Testis (tissue), 5 donors: ENCODE measurements at places on chromosomes 1 and 21. TPM values are rescaled to one million over a fixed set of nuclear protein-coding genes. Genes with fewer than 3 reads are reported as not detected.

AADACL4 gene
- not detected for total RNA-seq

DNA sequence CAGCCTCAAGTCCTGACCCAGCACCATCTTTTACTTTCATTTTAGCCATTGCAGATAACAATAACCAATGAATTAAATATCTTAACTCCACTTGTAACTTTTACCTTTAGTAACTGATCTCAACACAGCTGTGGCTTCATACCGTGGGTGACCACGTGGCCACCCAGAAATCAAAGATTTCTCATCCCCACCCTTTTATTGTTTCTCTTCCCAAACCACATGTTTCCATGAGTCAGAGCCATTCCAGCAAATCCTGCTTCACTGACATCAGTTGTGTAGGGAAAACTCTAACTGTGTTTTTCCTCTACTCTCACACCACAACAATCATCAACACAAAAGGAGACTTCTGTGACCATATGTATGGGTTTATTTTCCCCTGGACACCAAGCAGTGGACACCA, 25.1 kb upstream of the BRDT start:
- H3K36me3 ChIP-seq, result no peaks in the 10 kb centered on the region
- H3K27me3 ChIP-seq, result no peaks in the 10 kb centered on the region
- H3K4me3 ChIP-seq, result no peak overlapping the region
- peaks cover 4% of the 10 kb centered on the region for H3K4me1 ChIP-seq
- no peak overlapping the region for H3K27ac ChIP-seq

GRCh38 chr1:172002725-172003345, 161.5 kb downstream of the DNM3 start:
- H3K4me3 ChIP-seq, result no peak overlapping the region
- no peaks in the 10 kb centered on the region for H3K27me3 ChIP-seq
- H3K36me3 ChIP-seq, result no peaks in the 10 kb centered on the region
- no peak overlapping the region for H3K27ac ChIP-seq
- H3K4me1 ChIP-seq, result no peaks in the 10 kb centered on the region
- DNase-seq, result peak; percentile 45

PLD5 gene
- total RNA-seq, result 0.81 TPM

DNA sequence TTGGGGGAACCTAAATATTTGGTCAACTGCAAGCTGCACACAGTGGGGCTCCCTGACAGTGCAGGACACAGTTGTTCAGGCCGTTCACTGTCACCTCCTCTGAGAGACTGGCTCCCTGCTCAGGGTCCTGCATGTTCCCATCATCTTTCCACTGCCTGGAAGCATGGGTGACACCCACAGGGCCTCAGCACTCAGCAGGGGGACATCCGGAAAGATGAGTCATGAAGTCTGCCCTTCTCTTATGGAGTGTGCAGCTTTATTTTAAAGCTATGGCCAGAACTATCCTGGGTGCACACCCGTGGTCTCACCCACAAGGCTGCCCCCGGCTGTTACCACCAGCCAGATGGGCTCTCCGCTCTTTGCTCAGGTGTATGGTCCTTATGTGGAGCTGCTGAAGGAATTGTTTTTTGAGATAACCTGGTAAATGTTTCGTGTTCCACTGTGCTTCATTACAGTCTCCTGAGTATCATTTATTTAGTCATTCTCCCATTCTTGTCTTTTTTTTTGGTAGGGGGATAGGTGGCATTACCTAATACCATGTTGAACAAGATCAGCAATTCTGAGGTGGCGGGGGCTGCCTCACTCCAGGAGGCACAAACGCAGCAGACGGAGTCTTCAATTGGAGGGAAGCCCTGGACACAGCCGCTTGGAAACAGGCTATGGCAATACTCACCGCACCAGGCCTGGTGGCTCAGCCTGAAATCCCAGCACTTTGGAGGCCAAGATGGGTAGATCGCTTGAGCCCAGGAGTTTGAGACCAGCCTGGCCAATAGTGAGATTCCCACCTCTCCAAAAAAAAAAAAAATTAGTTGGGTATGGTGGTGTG, 14.3 kb downstream of the TRIM11 start:
- H3K27ac ChIP-seq, result no peak overlapping the region
- no peaks in the 10 kb centered on the region for H3K4me1 ChIP-seq
- no peak overlapping the region for H3K4me3 ChIP-seq
- no peak for DNase-seq
- no peaks in the 10 kb centered on the region for H3K36me3 ChIP-seq

DNA sequence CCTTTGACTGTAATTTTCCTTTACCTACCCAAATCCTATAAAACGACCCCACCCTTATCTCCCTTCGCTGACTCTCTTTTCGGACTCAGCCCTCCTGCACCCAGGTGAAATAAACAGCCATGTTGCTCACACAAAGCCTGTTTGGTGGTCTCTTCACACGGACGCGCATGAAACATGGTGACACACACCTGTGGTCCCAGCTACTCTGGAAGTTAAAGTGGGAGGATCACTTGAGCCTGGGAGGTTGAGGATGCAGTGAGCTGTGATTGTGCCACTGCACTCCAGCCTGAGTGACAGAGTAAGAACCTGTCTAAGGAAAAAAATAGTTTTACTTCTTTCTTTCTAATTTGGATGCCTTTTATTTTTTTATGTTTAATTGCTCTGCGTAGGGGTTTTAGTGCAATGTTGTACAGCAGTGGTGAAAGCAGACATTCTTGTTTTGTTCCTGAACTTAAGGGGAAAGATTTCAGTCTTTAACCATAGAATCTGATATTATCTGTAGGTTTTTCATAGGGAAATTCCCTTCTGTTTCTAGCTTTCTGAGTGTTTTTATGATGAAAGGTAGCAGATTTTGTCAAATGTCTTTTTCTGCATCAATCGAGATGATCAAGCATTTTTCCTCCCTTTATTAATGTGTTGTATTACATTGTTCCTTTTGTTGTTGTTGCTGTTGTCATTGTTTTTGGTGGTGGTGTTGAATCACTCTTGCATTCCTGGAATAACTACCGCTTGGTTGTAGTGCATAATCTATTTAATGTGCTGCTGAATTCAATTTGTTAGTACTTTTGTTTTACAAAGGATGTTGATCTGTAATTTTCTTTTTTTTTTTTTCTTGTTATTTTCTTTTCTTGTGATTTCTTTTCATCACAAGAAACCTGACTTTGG, 497.4 kb downstream of the DISC1 start:
- DNase-seq, result no peak
- H3K27me3 ChIP-seq, result no peaks in the 10 kb centered on the region
- no peak overlapping the region for H3K27ac ChIP-seq
- no peak overlapping the region for H3K4me3 ChIP-seq
- H3K4me1 ChIP-seq, result no peaks in the 10 kb centered on the region

- no peaks in the 10 kb centered on the region for H3K27me3 ChIP-seq
- H3K4me3 ChIP-seq, result no peak overlapping the region
- peak; percentile 74 for DNase-seq
- no peak overlapping the region for H3K27ac ChIP-seq
Measured at GRCh38 chr1:8660411-8660828, 157.0 kb downstream of the RERE start.

KRTAP13-2 gene
- total RNA-seq, result not detected

REN gene
- total RNA-seq, result not detected

DNA sequence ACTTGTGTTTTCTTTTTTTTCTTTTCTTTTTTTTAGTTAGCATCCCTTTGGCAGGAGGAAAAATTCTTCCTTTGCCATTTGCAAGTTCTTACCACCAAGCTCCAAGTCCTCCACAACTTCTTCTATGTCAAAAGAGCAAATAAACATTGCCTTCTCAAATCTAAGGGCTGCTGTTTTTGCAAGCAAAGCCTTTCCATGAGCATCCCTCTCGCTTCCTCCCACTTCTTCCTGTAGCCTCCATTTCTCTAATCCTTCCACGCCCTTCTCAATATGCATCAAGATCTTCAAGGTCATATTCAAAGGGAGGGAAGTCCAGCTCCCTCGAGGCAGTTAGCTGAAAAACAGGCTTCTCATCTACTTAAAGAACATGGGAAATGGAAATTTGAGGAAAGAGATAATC, 147.1 kb downstream of the ADSS2 start:
- peaks cover 7% of the 10 kb centered on the region for H3K4me1 ChIP-seq
- no peaks in the 10 kb centered on the region for H3K27me3 ChIP-seq
- H3K27ac ChIP-seq, result no peak overlapping the region
- no peaks in the 10 kb centered on the region for H3K36me3 ChIP-seq
- no peak overlapping the region for H3K4me3 ChIP-seq
- no peak for DNase-seq

DNA sequence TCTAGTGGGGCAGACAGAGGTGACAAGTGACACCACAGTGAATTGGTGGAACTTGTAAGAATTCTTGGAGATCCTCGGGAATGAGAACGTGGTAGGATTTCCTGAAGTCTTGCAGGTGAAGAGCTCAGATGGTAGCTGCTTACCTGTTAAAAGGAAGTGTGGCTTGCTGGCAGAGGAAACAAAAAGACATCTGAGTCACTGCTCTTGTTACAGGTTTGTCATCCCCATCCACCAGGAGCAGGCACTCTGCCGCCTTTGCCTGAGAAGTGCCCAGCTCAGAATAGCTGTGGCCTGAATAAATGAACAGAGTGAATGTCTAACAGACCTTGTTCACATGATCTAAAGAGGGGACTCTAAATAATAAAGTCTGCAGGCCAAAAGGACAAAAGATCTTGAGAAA, 12.3 kb upstream of the ZSCAN20 start:
- no peak for DNase-seq
- H3K4me1 ChIP-seq, result no peaks in the 10 kb centered on the region
- no peaks in the 10 kb centered on the region for H3K36me3 ChIP-seq
- no peak overlapping the region for H3K27ac ChIP-seq
- no peaks in the 10 kb centered on the region for H3K27me3 ChIP-seq

CHRM3 gene
- total RNA-seq, result 6.5 TPM

REG4 gene
- total RNA-seq, result 0.16 TPM

DNA sequence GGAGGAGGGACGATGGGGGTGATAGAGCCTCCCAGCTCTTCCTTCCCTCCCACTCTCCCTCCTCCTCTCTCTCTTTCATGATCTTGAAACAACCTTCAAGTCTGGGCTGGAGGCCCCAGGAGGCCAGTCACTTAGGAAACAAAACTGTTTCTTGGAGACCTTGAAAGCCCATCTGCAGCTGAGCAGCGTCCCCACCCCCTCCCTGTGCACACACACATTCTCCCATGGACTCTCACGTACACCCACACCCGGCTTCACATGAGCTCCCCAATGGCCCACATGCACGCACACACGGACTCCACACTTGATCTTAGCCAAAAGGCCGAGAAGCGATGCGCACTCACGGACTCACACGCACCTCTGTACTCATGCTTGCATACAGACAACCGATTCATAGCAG, 3.2 kb upstream of the ATP1A2 start:
- DNase-seq, result peak; percentile 68
- H3K4me1 ChIP-seq, result peaks cover 47% of the 10 kb centered on the region
- H3K36me3 ChIP-seq, result no peaks in the 10 kb centered on the region
- H3K27ac ChIP-seq, result peak overlapping the region; percentile 36

SLC30A10 gene
- 2.2 TPM for total RNA-seq

DNA sequence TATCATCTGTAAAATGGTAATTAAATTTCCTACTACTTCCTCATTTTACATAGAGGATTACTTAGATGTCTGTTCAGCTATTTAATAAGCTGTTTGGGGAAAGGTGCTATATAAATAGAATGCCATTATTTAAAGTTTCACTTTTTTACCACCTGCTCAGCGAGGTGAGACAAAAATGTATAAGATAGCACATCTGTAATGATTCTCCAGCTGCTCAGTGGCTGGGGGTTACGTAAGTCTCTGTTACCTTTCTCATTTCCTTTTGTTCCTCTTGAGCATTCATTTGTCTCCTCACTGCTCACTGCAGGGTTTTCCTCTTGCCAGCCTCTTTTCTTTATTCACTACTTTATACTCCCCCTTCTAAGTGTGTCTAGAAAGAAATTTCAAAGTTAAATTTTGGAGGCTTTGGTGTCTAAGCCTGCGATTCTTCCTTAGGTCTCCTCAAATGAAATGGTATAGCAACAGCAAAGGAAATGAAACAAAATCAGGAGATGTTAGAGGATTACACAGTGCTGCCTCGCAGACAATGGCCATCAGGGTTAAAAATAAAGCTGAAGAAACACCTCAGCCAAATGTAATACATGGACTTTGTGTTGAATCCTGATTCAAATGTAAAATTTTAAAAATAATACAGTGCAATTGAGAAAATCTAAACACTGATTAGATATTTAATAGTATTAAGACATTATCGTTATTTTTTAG, 6.8 kb downstream of the RGS8 start:
- peaks cover 4% of the 10 kb centered on the region for H3K4me1 ChIP-seq
- H3K27ac ChIP-seq, result no peak overlapping the region
- no peak for DNase-seq
- H3K27me3 ChIP-seq, result no peaks in the 10 kb centered on the region

DNA sequence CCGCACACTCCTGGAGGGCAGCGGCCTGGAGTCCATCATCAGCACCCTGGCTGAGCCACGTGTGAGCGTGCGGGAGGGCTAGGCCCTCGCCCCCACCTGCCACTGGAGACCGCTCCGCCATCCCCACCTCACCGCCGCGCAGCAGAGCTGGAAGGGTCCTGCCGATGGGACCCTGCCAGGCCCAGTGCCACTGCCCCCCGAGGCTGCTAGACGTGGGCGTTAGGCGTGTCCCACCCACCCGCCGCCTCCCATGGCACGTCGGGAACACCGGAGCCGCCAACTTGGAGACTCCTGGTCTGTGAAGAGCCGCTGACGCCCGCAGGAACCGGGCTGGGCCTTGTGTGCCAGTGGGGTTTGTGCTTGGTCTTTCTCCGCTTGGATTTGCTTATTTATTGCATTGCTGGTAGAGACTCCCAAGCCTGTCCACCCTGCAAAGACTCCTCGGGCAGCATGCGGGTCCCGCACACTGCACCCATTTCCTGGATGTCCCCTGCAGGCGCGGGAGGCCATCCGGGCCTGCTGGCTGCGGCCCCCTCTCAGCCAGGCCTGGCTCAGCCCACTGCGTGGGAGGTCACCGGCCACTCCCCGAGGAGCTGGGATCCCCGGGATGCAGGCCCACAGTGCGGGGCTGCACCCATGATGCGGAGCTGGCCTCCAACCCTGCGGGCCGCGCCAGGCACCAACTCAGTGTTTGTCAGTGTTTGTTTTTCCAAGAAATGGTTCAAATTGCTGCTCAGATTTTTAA, 6.0 kb downstream of the LY9 start:
- H3K27ac ChIP-seq, result no peak overlapping the region
- no peaks in the 10 kb centered on the region for H3K4me1 ChIP-seq
- H3K36me3 ChIP-seq, result no peaks in the 10 kb centered on the region
- no peaks in the 10 kb centered on the region for H3K27me3 ChIP-seq
- no peak for DNase-seq

GRCh38 chr1:62312698-62313097, 6.5 kb downstream of the KANK4 start:
- no peaks in the 10 kb centered on the region for H3K4me1 ChIP-seq
- H3K4me3 ChIP-seq, result no peak overlapping the region
- no peaks in the 10 kb centered on the region for H3K36me3 ChIP-seq
- no peak for DNase-seq
- H3K27me3 ChIP-seq, result no peaks in the 10 kb centered on the region

GRCh38 chr1:6260433-6260934, 414 bp downstream of the GPR153 start:
- peak overlapping the region; percentile 73 for H3K27ac ChIP-seq
- no peak for DNase-seq
- no peaks in the 10 kb centered on the region for H3K36me3 ChIP-seq
- H3K27me3 ChIP-seq, result no peaks in the 10 kb centered on the region
- peaks cover 16% of the 10 kb centered on the region for H3K4me1 ChIP-seq

GRCh38 chr1:215720126-215720525, 153.0 kb downstream of the KCTD3 start:
- H3K27ac ChIP-seq, result no peak overlapping the region
- no peaks in the 10 kb centered on the region for H3K27me3 ChIP-seq
- H3K4me3 ChIP-seq, result no peak overlapping the region
- no peaks in the 10 kb centered on the region for H3K36me3 ChIP-seq
- no peak for DNase-seq

- H3K27ac ChIP-seq, result no peak overlapping the region
- no peak overlapping the region for H3K4me3 ChIP-seq
- H3K27me3 ChIP-seq, result no peaks in the 10 kb centered on the region
- no peaks in the 10 kb centered on the region for H3K4me1 ChIP-seq
Measured at GRCh38 chr1:225520587-225521227, 92.9 kb upstream of the LBR start.

RPE65 gene
- 0.16 TPM for total RNA-seq

CYP4B1 gene
- total RNA-seq, result 6.1 TPM

MATN1 gene
- 0.55 TPM for total RNA-seq

ARHGAP29 gene
- 34.7 TPM for total RNA-seq
